ENCODE measurements at places on chromosomes 2 and 18.

- no peak for DNase-seq
These were observed 218.3 kb upstream of the SLC39A10 start for GRCh38 chr2:195438692-195439091.

DNA sequence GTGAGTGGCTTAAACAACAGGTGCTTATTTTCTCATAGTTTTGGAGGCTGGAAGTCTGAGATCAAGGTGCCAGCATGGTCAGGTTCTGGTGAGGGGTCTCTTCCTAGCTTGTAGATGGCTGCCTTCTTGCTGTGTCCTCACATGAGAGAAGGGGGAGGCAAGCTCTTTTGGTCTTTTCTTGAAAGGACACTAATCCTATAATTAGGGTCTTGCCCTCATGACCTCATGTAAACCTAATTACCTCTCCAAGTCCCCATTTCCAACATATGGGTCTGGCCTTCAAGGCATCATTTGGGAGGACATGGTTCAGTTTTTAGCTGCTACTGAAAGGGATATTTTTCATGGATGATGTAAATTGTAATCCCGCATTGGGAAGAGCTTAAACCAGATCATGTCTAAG lies 18.0 kb downstream of the RBM44 start:
- DNase-seq = no peak

DNA sequence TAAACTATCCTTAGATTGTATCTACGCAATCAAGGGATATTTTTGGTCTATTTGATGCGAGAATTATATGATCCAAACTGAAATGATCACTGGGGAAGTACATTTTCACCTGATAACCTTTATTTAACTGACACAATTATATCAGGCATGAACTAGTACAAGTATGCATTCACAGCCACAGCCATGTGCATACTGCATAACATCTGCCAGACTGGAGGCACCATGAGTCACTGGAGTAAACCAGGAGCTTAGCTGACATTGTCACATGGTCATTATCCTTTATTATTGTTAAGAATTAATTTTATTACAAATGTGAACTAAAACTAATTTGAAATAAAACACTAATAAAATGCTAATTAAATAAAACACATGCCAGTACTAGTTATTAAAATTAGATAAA lies 1127.1 kb downstream of the DPP10 start:
- no peak for DNase-seq

- DNase-seq = no peak
These were observed 93.8 kb downstream of the C2orf74 start for GRCh38 chr2:61255580-61256437.

DNA sequence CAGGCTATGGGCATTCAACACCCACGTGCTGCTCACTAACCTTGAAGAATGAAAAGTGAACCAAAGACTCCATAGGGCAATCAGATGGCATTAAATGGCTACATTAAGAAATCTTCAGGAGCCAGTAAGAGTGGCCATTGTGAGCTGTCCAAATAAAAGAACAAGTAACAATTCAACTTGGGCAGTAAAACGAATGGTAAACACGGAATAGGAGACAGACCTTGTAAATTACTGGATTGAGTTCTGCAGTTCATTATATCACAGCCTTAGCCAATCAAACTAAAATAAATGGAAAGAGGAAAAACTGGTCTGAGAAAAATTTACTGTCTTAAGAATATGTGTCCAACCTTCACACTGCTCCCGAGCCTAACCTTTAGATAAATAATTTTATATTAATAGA lies 306.5 kb upstream of the ZNF521 start:
- DNase-seq = no peak

- DNase-seq = no peak
These were observed 71.2 kb downstream of the PLB1 start for GRCh38 chr2:28567061-28567471.

DNA sequence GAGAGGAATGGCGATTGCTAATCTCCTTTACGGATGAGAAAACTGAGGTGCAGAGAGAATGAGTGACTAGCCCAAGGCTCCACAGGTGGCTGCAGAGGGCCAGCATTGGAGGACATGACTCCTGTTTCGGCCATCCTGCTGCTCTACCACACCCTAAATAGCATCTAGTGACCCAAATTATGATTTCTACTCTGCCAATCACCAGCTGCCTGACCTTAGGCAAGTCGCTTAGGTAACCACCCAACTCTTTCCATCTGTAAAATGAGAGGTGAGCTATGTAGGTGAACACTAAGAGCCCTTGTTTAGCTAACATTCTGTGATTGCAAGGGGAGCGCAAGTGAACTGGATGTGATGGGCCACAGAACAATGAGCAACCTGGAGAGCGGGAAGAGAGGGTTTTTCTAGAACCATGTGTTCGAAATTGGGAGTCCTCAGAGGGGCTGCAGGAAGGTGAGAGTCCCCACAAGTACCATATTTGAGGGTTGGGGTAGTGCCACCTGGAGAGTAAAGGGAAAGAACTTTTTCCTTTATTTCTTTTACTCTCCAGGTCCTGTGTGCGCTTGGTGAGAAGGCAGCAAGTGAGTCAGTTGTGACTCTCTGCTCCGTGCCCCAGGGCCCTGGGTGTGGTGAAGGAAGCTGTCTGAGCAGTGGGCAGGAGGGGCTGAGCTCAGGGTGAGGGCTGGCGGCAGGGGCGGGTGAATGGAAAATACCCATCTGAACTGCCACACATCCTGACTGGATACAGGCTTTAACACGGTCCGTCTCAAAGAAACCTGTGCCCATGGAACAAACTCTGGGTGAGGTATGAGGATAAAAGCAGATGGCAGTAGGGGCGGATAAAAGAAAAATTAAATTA lies 2.4 kb downstream of the CYP27C1 start:
- DNase-seq = no peak
